ENCODE measurements at places on chromosomes 3 and 15. TPM values are rescaled to one million over a fixed set of nuclear protein-coding genes. Genes with fewer than 3 reads are reported as not detected.

The OR5K2 gene
- total RNA-seq = not detected

The CPEB1 gene
- not detected for total RNA-seq

DNA sequence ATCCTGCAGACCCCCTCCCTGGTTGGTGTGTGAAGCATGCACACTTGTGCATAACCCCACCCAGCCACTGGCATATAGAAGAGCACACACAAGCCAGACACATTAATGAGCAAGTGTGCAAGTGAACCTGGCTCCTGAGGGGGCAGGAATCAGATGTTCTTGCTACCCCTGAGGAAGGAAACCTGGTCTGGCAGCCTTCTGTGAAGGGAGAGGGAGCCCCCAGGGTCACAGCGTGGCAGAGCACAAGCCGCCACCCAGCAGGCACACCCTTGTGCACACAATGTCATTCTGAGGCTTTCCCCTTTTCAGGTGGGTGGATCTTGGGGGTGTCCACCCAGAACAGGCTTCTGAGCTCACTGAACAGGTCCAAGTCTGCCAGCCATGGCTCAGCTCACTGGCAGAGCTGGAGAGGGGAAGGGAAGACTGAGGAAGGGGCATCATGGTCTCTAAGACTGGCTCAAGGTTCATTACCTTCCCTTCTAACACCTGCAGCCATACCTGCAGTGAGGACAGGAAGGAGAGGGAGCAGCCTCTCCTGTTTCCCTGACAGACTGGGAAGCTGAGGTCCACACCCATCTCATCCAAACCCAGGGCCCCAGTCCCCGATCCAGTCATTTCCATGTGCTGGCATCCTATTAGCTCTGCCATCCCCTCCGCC is 31.6 kb upstream of the SEMA3F start:
- ATAC-seq = no peak

DNA sequence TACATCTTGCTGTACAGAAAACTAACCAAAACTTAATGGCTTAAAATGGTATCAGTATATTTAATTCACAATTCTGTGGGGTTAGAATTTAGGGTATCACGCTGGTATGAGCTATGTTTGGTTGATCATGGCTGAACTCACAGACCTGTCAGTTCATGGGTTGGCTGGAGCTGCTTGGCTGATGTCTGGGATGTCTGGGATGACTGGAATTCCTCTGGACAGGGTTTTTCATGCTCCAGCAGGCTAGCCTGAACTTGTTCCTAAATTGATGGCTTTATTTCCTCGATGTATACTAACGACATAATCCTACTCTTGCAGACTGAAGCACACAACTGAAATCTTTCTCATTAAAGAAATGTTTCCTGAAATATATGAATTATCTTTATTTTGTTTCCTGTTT is 338.9 kb upstream of the GBE1 start:
- no peak for ATAC-seq

The GOLGA8J gene
- total RNA-seq = not detected
